Bone marrow (tissue), 2 donors: ENCODE measurements at places on chromosomes 5 and 9.

- no peak for DNase-seq
Observed at GRCh38 chr9:21661626-21662025, 140.8 kb upstream of the MTAP start.

DNA sequence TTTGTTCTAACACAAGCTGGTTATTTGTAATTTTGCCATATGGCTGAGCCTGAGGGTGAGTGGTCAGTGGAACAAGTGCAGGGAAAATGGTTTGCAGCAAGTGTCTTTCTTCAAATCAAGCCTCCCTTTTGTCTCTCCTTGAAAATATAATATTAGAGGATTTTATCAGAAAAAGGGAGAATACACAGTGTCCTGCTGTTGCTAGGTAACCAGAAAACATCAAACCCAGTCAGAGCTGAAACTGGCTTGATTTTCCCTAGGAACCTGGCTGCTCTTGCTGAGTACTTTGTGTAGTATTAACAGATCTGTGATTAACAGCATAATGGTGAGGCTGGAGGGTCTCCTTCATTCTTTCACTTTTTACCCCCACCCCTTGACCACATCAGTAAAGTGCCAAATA, 314.0 kb downstream of the ARHGEF28 start:
- no peak for DNase-seq

DNA sequence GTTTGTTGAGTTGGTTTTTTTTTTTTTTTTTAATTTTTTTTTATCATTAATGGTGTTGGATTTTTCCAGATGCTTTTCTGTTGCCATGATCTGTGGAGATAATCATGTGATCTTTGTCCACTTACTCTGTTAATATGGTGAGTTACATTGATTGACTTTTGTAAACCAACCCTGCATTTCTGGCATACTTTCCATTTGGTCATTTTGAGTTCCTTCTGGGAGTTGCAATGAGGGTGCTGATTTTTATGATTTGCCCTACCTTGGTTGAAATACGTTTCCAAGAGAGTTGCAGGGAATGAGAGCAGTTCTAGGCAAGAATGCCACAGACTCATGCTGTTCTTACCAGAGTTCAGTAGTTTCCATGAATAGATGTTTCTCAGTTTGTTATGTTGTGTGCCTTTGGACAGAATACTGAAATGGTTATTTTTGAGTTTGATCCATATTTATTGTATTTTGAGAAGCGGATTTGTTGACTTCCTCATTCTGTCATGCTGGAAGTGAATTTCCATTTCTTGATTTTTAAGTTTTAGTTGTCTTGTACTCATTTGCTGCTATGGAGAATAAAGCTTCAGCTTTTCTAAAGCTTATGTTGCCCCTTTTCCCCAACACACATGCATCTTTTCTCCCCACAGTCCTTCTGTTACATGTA, 69.0 kb downstream of the SCAMP1 start:
- DNase-seq: no peak

- no peak for DNase-seq
Observed at GRCh38 chr9:79812507-79813257, 240.9 kb downstream of the TLE4 start.

GRCh38 chr5:111197523-111197922, 26.7 kb upstream of the CAMK4 start:
- DNase-seq: no peak

DNA sequence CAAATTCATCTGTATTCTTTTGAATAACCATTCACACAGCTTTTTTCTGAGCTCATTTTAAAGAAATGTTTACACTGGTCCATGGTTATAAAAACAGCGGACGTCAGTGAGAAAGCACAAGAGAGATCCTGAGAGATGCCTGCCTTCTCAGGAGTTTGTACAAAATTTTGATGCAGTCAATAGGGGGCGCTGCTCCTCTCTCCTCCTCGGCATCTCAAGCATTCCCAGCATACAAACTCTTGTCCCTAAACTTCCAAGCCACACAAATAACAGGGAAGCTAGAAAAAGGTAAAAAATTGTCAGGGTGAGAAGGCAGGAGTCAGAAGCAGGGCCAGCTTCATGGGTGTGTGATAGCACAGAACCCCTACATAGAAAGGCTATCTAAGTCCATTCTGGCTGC, 11.2 kb upstream of the CCDC152 start:
- DNase-seq: no peak
